ENCODE measurements at places on chromosomes 1 and 21.
A peak's percentile ranks its signal among the peaks of the same experiment; 100 is the strongest.

DNA sequence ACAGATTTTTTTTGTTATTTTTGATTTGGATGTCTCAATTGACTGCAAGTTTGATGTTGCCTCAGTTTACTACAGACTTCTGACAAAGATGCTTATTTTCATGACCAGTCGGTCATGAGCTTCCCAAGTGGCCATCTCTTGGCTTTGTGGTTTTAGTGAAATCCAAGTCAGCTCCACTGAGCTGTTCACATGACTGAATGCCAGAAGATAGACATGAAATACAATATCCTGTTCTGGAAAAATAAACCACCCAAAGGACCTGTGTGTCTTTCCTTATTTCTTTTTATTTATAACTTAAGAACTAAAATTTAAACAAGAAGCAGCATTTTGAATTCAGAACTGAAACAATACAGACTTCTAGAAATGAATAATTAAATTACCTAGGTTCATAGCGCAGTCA, 89.3 kb downstream of the HMCN1 start:
- DNase-seq = no peak

DNA sequence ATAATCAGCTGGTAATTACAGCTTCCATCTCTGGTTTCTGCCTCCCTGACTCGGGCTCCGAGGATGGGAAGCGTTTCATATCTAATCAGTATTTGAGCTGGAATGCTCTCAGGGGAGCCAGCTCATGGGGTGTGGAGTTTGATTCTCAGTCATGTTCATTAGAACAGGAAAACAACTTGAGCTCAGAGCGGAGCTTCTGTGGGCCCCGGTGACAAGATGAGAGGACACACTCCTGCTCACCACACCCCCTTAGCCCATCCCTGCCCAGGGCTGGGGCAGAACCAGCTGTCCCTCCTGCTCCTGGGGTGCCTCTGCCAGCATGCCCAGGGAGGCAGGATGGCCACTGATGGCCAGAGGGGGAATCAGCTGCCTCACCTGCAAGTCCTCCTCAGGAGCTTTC, 726.0 kb downstream of the PTPRU start:
- peak; percentile 11 for DNase-seq

GRCh38 chr1:11855430-11855829, 3.3 kb downstream of the NPPB start:
- no peak for DNase-seq

- no peak for DNase-seq
Measured at GRCh38 chr1:26839339-26839722, 12.8 kb downstream of the ZDHHC18 start.

DNA sequence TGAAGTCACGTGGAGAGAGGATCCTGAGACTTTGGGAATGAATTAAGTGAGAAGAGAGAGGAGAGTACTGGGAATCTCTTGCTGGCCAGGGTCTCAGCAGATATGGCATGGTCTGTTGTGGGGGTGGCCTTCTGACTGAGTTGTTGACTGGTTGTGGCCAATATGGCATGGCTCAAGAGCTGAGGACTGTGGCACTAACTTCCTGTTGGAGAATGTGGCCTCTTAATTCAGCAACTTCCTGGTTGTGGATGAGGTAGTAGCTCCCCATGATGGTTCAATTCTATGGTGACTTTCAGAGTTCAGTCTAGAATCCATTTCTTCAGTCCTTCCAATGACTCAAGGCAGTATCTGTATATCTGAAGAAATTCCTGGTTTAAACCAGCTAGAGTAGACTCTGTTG, 44.7 kb upstream of the PAXBP1 start:
- DNase-seq = no peak

DNA sequence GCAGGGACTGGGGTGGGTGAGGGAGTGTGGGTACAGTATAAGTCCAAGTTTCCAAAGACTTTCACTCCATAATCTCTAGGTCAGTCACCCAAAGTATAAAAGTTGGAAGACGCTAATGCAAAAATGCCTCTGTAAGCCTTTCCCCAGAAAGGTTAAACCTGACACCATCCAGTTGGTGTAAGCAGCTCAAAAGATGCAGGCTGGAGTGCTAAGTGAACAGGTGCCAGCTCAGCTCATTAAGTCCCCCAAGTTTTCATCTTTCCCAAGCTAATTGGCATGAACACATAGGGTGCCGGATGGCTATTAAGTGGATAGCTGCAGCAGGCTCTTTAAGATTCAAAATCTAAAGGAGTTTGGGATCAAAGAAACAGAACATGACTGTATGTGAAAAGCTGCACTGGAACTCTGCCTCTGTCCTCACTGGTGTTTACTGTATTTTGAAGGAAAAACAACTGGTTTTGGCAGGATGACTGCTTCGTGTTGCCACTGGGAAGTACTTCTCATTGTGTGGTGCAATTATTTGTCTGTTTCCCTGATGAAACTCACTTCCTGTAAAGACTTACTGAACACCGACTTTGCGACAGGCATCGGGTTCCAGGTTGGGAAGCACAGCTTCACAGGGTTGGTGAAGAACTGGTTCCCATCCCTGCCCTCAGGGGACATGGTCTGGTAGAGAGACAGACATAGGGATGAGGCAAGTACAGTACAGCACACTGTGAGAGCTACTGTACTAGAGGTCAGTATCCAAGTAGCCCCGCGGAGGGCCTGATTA, 152.7 kb downstream of the DAB1 start:
- no peak for DNase-seq

- DNase-seq = no peak
Measured at GRCh38 chr21:44405948-44406872, 49.1 kb upstream of the LRRC3 start.

- no peak for DNase-seq
Measured at GRCh38 chr1:246324711-246325110, 182.4 kb downstream of the SMYD3 start.

- DNase-seq = no peak
Measured at GRCh38 chr21:43790010-43790524, 690 bp downstream of the RRP1 start.

DNA sequence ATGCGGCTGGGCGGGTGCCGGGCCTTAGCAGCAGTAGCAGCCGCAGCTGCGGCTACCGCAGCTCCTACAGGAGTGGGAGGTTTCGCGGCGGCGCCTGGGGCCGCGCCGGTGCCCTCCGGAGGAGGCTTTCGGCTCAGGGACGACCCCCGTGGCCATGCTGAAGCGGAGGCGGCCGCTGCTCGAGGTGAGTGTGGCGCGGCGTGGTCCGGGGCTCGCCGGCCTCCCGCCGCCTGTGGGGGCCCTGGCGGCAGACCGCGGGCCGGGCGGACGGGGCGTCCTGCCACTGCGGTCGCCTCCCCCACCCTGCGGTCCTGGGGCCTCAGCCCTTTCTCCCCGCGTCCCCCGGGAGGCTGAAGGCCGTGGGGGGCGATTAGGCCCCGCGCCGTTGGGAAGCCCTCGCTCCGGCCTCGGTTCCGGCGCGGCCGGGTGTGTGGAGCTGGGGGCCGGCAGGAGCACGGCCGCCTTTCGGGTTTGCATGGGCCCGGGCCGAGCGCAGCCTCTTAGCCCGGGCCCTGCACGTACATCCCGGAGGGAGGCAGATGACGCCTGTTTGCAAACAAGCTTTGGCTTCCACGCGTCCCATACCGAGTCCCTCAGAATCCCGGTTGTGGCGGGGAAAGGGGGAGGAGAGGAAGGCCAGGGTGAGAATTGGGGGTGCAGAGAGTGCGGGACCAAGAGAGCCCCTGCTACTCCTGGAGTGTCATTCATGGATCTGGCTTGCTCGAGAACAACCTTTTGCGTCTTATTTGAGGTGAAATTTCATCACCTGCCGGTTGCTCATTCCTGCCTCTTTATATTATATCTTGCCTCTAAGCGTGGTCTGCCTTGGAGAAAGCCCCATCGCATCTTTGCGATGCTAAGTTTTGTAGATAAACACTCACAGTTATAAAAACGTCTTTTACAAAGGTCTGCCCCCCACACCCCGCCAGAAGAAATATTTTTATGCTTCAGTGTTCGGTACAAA, 613 bp downstream of the ZFYVE9 start:
- DNase-seq = no peak

GRCh38 chr1:194717941-194718340, 1531.5 kb upstream of the B3GALT2 start:
- no peak for DNase-seq

DNA sequence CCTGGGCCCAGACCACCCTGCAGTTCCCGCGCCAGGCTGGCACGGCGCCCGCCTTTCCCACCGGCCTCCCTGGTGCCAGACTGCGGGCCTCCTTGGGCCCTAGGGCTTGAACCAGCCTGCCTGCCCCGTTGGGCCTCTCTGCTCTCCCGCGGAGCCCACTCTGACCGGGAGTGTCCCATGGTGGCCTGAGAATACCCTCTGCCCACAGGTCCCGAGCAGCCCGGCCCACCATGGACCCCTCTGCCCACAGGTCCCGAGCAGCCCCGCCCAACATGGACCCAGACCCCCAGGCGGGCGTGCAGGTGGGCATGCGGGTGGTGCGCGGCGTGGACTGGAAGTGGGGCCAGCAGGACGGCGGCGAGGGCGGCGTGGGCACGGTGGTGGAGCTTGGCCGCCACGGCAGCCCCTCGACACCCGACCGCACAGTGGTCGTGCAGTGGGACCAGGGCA, 7.9 kb downstream of the MIB2 start:
- DNase-seq = no peak

DNA sequence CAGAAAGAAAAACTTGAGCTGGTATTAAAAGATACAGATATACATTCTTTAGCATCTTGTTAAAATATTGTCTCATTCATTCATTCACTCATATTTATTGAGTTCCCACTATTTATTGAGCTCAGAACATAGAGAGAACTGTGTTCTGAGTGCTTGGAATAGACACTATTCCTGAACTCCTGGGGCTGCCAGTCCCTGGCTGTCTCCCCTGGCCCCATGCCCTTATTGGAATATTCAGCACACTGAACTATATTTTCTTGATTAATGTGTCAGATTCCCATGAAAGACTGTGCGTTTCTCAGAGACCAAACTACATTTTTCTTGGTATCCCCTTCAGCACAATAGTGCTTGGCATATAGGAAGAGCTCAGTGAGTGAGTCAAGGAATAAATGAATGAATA, 44.0 kb upstream of the DAB1 start:
- DNase-seq = no peak

DNA sequence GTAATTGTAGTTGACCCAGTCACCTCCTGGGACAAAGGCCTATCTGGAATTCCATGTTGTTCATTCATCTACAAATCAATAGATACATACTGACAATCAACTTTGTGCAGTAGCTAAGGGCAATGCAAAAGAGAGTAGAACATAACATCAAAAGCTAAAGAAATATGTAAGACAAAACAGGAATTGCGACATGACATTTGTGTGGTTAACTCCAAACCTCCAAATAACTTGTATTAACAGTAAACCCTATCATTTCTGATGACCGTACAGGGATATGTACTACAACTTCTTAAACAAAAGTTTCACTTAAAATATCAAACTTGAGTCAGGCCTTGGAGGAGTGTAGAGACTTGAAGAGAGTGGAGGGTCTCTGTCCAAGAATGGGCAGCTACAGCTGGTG, 317.6 kb downstream of the SPATA17 start:
- no peak for DNase-seq

DNA sequence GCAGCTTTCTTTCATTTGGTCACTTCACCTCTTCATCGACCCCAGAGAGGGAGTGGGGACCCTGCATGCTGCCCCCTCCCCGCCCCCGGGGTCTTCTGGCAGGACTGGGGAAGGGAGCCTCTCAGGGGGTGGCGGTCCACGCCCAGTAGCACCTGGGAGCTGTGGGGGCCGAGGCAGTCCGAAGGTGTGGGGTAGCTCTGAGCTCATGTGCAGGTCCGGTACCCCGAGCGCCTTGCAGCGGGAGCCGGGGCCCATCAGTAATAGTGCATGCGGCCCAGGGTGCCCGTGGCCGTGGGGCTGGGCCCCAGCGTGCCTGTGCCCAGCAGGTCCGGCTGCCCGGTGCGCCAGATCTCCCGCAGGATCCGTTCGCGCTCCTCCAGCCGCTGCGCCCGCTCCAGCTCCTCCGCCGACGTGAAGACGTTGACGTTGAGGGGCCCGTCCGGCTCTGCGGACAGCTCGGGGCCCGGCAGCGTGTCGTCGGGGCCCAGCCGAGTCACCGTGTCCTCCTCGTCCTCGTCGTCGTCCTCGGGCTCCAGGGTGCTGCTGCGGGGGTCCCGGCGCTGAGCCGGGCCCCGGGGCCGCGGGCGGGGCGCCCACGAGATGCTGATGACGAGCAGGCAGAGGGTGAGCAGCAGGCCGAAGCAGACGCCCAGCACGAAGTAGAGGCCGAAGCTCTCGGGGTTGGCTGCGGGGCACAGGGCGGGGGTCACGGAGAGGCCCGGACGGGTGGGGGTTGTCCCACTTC, 1.2 kb downstream of the EVA1B start:
- no peak for DNase-seq

DNA sequence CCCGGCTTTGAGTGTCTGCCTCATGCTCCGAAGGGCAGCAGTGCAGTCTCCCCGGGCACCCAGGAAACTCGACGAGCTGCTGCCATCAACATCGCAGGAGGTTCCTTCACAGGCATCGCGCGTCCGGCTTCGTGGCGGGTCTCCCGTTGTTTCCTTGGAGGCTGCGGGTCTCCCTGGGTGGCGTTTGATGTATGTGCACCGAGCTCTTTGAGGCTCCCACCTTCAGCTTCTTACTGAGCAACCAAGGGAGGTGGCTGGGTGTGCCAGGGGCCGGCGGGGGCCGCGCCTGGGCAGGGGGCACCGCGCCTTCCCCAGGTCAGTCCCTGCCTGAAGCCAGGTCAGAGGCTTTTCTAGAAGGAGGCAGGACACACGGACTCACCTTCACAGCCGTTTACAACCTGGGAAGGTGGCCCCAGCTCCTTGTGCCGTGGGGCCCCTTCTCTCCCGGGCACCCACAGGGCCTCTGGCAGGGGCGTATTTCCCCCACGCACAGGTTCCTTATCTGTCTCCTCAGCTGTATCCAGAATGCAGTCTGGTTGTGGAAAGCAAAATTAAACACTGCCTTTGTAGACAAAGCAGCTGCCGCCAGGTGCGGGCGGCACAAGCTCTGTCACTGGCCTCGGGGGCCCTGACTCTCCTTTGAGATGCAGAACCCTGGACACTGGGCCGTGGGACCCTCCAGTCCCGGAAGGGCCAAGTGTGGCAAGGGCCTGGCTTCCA, 21.7 kb upstream of the PEX10 start:
- no peak for DNase-seq

DNA sequence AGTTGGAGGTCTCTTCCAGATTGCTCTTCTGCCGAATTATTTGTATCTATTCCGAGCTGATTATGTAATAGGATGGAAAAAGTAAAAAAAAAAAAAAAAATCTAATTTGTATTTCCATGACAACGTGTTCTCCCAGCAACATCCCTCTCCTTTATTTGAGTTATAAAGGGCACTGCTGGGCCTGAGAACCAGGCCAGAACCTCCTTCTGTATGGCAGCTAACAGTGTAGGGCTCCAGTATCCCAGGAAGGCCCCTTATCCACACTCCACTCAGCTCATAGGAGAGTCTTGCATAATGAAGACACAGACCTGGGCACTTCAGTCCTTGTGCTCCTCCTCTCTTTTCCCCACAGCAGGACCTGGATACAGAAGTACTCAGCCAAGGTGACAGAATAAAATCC, 3.7 kb upstream of the IPO9 start:
- DNase-seq = no peak

All from activated CD8-positive, alpha-beta memory T cell treated with anti-CD3 and anti-CD28 coated beads, Interleukin-2, amount 10 ng/mL, durations not matched to agents 7 days and 5 days (primary cell).